ENCODE measurements at places on chromosomes 5 and 9.
A peak's percentile ranks its signal among the peaks of the same experiment; 100 is the strongest.

DNA sequence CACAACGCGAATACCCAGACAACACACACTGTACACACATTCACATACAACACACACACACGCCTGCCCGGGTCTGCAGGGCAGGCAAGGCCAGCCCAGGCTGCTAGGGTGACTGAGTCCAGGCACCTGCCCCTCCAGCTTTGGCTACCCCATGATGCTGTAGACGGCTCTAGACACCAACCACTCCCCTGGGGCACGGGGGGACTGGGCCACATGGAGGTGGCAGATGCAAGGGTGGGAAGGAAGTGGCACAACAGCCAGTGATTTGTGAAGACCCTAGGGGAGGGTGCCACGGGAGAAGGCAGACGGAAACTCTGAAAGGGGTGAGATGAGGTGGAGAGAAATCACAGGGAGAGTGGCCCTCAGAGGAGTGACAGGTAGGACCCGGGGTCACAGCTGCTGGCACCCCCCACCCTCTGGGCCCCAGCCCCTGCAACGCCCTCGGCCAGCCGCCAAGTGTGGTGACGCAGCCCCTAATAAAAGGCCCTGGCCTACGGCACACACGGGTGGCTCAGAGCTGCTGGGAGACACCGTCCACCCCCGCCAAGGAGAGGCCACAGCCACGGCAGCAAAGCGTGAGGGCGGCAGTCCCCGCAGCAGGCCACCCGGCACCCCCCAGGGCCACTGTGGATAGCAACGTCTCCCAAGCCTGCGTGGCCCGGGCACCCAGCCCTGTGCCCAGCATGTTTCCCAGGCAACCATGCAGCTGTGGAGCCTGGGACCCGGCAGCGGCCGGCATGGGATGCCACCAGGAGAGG lies 6.6 kb upstream of the CCDC187 start:
- no peaks in the 10 kb centered on the region for H3K4me1 ChIP-seq
- no peaks in the 10 kb centered on the region for H3K36me3 ChIP-seq
- DNase-seq = no peak

DNA sequence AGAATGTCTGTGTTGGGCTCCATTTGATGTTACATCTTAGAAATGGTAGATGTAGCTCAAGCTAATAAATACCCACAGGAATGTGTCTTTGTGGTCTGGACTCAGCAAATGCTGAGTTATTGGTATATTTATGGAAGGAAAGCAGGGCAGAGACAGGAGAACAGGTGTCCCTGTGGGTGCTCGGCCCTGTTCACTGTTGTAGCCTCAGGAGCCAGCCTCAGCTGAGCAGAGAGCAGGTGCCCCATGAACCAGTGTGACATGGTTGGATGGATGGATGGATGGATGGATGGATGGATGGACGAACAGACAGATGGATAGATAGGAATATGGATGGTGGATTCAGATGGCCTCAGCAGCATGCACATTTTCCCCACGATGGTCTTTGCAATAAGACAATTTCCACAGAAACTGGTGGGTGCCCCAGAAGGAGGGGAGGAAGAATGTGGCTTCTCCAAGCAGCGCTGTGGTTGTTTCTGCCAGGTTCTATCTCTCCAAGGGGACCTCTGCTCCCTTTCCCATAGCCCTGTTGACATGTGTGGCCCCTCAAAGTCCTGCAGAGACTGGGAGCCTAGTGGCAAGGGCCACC lies 8.2 kb upstream of the IRF1 start:
- H3K4me3 ChIP-seq = no peak overlapping the region
- H3K36me3 ChIP-seq = peaks cover 4% of the 10 kb centered on the region
- H3K27me3 ChIP-seq = no peaks in the 10 kb centered on the region
- H3K27ac ChIP-seq = peak overlapping the region; percentile 19
- DNase-seq = peak; percentile 33

- DNase-seq = no peak
- no peaks in the 10 kb centered on the region for H3K4me1 ChIP-seq
- H3K4me3 ChIP-seq = no peak overlapping the region
- H3K27me3 ChIP-seq = peaks cover 42% of the 10 kb centered on the region
- no peak overlapping the region for H3K27ac ChIP-seq
Measured at GRCh38 chr5:128535251-128535650, 2.8 kb downstream of the FBN2 start.

GRCh38 chr5:145847499-145848497 lies 12.7 kb upstream of the PRELID2 start:
- no peaks in the 10 kb centered on the region for H3K36me3 ChIP-seq
- no peak overlapping the region for H3K4me3 ChIP-seq
- no peaks in the 10 kb centered on the region for H3K4me1 ChIP-seq
- no peak overlapping the region for H3K27ac ChIP-seq

- H3K36me3 ChIP-seq = no peaks in the 10 kb centered on the region
- H3K27me3 ChIP-seq = peaks cover 5% of the 10 kb centered on the region
- H3K4me1 ChIP-seq = peaks cover 5% of the 10 kb centered on the region
- no peak for DNase-seq
Measured at GRCh38 chr9:3909966-3910650, 384.3 kb upstream of the RFX3 start.

GRCh38 chr9:84781931-84782866 lies 112.7 kb downstream of the NTRK2 start:
- no peaks in the 10 kb centered on the region for H3K36me3 ChIP-seq
- peaks cover 6% of the 10 kb centered on the region for H3K27me3 ChIP-seq
- no peak overlapping the region for H3K27ac ChIP-seq
- DNase-seq = no peak

DNA sequence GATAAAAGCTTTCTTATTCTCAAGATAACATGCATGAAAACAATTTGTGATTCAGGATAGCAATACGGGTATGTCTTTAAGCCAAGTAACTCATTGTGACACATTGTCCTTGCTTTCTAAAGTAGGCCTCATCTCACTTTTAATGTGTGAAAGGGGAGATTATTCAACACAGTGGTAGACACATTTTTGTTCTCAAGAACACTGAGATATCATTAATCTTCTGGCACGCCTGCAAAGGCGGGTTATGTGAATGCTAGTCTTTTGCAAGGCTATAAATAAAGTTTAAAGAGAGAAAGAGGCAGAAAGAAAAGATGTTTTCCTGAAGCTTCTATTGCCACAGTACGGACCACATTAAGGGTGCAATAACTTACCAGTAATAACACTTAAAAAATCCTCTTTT lies 181.8 kb upstream of the MEF2C start:
- H3K27me3 ChIP-seq = no peaks in the 10 kb centered on the region
- peaks cover 2% of the 10 kb centered on the region for H3K4me1 ChIP-seq
- H3K4me3 ChIP-seq = no peak overlapping the region
- H3K27ac ChIP-seq = no peak overlapping the region

GRCh38 chr5:77133061-77133758 lies 46.1 kb upstream of the ZBED3 start:
- H3K4me3 ChIP-seq = no peak overlapping the region
- no peak overlapping the region for H3K27ac ChIP-seq
- peaks cover 12% of the 10 kb centered on the region for H3K27me3 ChIP-seq
- H3K4me1 ChIP-seq = no peaks in the 10 kb centered on the region
- no peaks in the 10 kb centered on the region for H3K36me3 ChIP-seq

DNA sequence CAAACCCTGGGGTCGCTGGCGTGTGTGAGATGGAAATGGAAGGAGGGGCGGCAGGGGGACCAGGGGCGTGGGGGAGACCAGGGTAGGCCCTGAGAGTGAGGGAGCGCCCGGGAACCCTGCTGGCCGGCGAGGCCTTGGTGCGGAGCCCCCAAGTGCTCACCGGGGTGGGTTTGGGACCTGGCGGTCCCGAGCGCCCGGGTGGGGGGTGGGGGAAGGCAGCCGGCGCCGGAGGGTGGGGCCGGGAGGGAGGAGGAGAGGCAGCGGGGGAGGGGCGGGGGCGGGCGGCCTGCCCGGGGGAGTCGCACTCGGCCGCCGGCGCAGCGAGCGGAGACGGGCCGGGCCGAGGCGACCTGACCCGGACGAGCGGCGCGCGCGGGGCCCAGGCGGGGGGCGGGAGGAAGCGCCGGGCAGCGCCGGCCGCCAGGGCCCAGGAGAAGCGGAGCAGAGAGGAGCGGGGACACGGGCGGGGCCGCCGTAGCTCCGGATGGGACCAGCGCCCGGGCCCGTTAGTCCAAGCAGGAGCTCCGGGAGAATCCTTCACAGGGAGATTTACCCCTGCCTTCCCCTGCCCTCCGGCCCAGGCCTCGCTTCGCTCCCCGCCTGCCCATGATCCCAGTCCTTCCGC lies at the start of gene NPR2:
Gene NPR2 (plus strand): TSS at position 295 of the 625 bp plus-strand sequence. CDS start 818 bp downstream, outside the sequence.
- no peak within 1 kb of the TSS for H3K4me3 ChIP-seq
- peaks cover 43% of the 10 kb centered on the region for H3K36me3 ChIP-seq
- no peak within 1 kb of the TSS for H3K27ac ChIP-seq

- H3K36me3 ChIP-seq = no peaks in the 10 kb centered on the region
- H3K4me3 ChIP-seq = no peak overlapping the region
- H3K4me1 ChIP-seq = no peaks in the 10 kb centered on the region
- no peak for DNase-seq
Measured at GRCh38 chr5:112279082-112279481, 140.0 kb downstream of the EPB41L4A start.

DNA sequence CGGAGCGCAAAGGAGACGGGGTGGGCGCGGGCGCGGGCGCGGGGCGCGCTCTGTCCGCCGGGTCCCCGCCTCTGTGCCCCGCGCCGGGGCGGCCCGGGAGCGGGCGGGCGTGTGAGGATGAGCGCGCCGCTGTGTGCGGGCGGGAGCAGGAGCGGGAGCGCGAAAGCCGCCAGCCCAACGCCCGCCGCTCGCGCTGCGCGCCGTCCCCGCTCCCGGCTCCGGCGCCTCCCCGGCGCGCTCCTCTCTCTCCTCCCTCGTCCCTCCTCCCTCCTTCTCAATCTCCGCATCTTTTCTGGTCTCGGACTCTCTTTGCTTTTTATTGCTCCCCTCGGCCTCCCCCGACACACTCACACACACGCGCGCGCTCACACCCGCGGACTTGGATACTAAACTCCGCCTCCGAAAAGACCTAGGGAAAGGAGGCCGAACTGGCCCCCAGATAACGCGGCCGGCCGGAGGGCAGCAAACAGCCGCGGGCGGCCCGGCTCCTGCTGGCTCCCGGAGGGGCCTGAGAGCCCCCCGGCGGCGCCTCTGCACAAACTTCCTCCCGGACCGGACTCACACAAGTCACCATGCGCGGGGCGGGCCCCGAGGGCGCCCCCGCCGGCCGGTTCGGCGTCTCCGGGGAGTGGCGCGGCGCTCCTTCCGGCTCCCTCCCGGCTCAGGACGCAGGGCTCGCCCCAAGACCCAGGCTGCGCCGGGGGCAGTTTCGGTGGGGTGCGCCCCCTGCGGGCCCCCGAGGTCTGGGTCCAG lies at the start of gene FIBCD1:
Gene FIBCD1 (minus strand): TSS at position 596 of the 753 bp plus-strand sequence. CDS start 640 bp downstream, outside the sequence.
- no peaks in the 10 kb centered on the region for H3K36me3 ChIP-seq
- peaks cover 84% of the 10 kb centered on the region for H3K27me3 ChIP-seq
- H3K4me3 ChIP-seq = peak within 1 kb of the TSS; percentile 68
- peak; percentile 51 for DNase-seq
- H3K27ac ChIP-seq = no peak within 1 kb of the TSS
- peaks cover 9% of the 10 kb centered on the region for H3K4me1 ChIP-seq

DNA sequence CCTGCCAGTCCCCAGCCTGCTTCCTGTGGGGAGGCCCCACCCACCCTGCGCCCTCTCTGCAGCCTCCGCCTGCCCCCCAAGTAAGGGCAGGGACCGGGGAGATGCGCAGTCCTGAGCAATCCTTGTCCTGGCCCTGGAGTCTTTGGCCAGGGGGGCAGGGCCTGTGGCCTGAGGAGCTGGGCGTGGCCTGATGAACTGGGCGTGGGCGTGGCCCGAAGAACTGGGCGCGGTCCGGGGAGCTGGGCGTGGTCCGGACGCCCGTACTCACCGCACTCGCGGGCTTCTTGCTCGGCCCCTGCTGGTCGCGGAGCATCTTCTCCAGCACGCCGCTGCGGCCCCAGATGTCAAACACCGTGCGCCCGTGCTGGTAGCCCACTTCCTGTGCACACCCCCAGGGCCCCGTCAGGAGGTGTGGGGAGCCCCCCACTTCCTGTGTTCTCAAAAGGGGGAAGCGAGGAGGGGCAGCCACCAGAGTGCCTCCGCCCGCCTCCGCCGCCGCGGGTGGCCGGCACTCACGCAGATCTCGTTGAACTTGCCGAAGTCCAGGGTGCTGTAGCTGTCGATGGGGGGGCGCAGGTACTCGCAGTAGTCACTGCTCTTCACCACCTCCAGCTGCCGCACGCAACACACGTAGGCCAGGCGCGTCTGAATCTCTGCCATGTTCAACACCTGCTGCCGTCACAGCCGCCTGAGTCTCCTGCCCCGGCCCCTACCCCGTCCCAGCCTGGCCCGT lies 2.7 kb upstream of the NSMF start:
- peak; percentile 85 for DNase-seq
- H3K36me3 ChIP-seq = peaks cover 5% of the 10 kb centered on the region
- H3K27me3 ChIP-seq = no peaks in the 10 kb centered on the region
- peaks cover 30% of the 10 kb centered on the region for H3K4me1 ChIP-seq
- H3K4me3 ChIP-seq = peak overlapping the region; percentile 75
- peak overlapping the region; percentile 89 for H3K27ac ChIP-seq

GRCh38 chr9:104906441-104907277 lies 21.3 kb downstream of the ABCA1 start:
- H3K4me1 ChIP-seq = peaks cover 17% of the 10 kb centered on the region
- DNase-seq = no peak
- H3K36me3 ChIP-seq = no peaks in the 10 kb centered on the region
- no peak overlapping the region for H3K27ac ChIP-seq
- no peak overlapping the region for H3K4me3 ChIP-seq
- no peaks in the 10 kb centered on the region for H3K27me3 ChIP-seq

- no peaks in the 10 kb centered on the region for H3K36me3 ChIP-seq
- no peaks in the 10 kb centered on the region for H3K4me1 ChIP-seq
- no peak overlapping the region for H3K27ac ChIP-seq
- H3K27me3 ChIP-seq = peaks cover 18% of the 10 kb centered on the region
- no peak for DNase-seq
Measured at GRCh38 chr5:108581026-108581425, 166.7 kb upstream of the FER start.

- H3K36me3 ChIP-seq = no peaks in the 10 kb centered on the region
- no peak overlapping the region for H3K27ac ChIP-seq
- no peaks in the 10 kb centered on the region for H3K27me3 ChIP-seq
- DNase-seq = no peak
- H3K4me3 ChIP-seq = no peak overlapping the region
Measured at GRCh38 chr5:128329386-128329939, 208.6 kb downstream of the FBN2 start.

- no peaks in the 10 kb centered on the region for H3K4me1 ChIP-seq
- H3K36me3 ChIP-seq = no peaks in the 10 kb centered on the region
- no peaks in the 10 kb centered on the region for H3K27me3 ChIP-seq
- DNase-seq = no peak
- H3K27ac ChIP-seq = no peak overlapping the region
Measured at GRCh38 chr5:5063533-5063953, 76.6 kb upstream of the ADAMTS16 start.

GRCh38 chr5:10601246-10602030 lies 37.6 kb downstream of the ANKRD33B start:
- peak overlapping the region; percentile 71 for H3K27ac ChIP-seq
- no peak for DNase-seq
- H3K27me3 ChIP-seq = peaks cover 18% of the 10 kb centered on the region

DNA sequence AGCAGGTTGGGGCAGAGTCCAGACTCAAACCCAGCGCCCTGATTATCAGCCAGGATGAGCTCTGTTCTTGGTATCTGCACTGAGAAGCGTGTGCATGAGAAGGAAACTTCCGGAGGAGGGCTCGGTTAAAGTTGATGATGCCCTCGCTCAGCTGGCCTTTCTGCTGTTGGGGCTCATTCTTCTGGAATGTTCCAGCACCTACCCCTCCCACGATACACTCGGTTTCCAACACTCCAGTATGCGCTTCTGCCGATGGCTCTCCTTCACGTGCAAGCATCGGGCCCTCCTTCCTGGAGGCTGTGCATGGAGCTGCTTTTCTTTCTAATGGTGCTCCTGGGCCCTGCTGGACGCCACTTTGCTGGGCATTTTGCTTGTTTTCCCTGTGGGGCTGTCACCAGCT lies 134.0 kb downstream of the RXRA start:
- H3K27ac ChIP-seq = no peak overlapping the region
- H3K27me3 ChIP-seq = no peaks in the 10 kb centered on the region
- no peak overlapping the region for H3K4me3 ChIP-seq
- no peak for DNase-seq
- H3K4me1 ChIP-seq = peaks cover 19% of the 10 kb centered on the region
- H3K36me3 ChIP-seq = no peaks in the 10 kb centered on the region

Data from activated T-cell treated with anti-CD3 and anti-CD28 coated beads, Interleukin-2, amount 50 U/mL, for 24 hours (primary cell).